Activated naive CD4-positive, alpha-beta T cell (primary cell): ENCODE measurements at places on chromosomes 2 and 18.

- no peak for DNase-seq
These were observed 207.0 kb downstream of the CYP26B1 start for GRCh38 chr2:71940695-71941094.

GRCh38 chr18:37499044-37499443 is 66.6 kb downstream of the CELF4 start:
- DNase-seq = no peak

GRCh38 chr2:76711490-76711889 is 810.7 kb downstream of the LRRTM4 start:
- no peak for DNase-seq

GRCh38 chr2:51297488-51297887 is 265.6 kb upstream of the NRXN1 start:
- no peak for DNase-seq

DNA sequence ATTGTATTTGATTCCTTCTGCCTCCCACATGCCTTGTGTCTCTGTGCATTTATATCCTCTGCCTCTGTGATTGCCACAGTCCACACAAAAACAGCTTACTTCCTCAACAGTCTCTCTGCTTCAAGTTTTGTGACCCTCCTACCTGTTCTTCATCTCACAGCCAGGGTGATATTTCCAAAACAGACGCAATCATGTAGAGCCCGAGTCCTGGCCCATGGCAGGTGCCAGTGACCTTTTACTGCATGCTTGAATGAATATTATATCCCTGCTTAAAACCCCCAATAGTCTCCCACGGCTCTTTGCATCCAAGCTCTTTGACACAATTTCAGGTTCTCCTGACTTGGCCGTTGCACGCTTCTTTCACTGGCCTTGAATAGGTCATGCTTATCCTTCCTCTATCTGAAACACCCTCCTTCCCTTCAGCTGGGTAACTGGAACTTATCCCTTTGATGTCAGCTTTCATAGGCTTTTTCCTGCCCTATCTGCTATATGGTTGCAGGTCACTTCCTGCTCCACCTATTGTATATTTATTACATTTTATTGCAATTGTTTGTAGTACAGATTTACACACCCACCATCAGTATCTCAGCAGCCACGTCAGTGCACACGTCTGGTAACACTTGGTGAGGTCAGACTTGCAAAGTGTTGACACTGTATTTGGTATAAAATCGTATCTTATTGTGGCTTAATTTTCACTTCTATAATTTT is 29.7 kb upstream of the IL1B start:
- DNase-seq = no peak

GRCh38 chr2:11433822-11434221 is 32.1 kb downstream of the E2F6 start:
- no peak for DNase-seq

DNA sequence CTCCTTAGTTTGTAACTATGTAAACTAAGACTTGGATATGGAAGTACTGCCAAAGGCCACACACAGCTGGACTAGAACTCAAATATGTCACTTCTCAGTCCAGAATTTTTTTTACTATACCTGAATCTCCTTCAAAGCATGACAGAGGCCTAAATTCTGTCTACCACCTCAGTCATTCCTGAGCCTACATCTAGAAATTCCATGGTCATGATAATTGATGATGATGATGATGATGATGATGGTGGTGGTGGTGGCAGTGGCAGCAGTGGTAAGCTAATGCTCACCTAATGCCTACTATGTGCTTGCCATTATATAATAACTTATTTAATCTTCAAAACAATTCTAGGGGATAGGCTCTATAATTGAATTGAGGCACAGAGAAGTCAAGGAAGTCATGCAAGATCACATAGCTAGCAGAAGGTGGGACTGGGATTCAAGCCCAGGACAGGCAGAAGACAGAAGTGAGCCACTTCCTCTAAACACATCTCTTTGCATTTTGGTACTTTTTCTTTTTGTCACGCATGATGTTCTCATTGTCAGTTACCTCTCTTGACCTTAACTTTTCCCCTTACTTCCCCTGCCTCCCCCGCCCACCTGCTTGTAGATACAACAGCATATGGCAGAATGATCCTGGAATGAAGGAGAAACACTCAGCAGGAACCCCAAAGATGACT is 539.3 kb downstream of the TNS1 start:
- DNase-seq = no peak

DNA sequence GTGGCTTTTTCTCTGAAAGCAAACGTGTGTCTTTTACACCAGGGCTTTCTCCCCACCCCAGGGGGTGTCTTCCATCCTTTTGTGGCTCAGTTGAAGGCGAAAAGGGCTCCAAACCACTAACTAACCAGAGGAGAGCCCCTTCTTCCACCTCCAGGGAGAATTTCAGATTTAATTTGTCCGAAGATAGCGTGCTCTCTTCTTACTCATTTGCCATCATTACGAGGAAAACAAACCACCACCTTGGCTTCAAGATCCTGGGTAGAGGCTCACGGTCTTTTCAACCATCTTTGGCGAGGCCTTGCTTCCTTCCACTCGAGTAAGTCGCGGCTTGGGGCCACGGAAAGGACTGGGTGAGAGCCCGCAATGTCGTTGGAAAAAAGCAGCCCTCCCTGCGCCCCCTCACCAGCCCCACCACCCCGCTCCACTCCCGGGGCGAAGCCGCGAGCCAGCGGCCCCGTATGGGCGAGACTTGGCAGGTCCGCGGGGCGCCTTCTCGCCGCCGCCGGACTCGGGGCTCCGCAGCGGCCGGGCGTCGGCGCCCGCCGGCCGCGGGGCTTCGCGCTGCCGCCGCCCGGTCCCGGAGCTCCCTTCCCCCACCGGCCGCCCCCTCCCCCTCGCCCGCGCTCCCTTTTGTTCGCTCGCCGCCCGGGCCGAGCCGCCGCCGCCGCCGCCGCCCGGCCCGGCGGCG is 1.7 kb upstream of the ZNF532 start:
- peak; percentile 18 for DNase-seq

GRCh38 chr2:235666213-235666781 is 172.5 kb downstream of the AGAP1 start:
- no peak for DNase-seq

GRCh38 chr2:69617744-69618143 is 25.8 kb downstream of the AAK1 start:
- no peak for DNase-seq

DNA sequence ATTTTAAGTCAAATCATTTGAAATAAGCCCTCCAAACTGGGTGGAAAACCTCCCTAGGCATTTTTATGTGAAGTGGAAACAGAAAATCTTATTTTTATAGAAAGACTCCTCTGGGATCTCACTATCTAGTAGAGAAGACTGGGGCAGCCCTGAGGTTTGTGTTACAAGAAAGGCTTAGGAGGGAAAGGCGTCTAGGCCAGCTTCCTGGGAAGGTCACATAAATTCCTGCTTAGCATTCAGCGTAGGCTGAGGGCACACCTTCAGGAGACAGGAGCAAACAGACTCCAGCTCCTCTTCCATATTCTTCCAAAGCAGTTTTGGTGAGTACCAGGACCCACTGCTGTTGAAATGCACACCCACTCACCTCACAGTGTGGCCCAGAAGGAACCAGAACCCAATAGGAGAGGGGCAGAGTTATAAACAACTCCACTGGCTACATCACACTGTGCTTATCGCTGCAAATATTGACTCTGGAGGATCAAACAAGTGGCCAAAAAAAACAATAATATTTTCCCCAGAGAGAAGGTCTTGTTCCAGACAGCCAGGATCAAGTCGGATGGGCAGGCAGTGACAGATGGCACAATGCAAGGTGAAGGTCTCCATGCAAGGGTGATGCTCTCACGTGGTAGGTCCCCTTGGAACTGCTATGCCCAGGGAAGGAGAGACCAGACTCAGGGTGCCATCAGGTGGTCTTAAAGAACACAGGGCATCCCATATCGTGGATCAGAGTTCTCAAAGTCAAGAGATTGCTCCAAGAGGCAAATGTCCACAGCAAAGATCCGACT is 17.7 kb upstream of the IGFBP2 start:
- no peak for DNase-seq

DNA sequence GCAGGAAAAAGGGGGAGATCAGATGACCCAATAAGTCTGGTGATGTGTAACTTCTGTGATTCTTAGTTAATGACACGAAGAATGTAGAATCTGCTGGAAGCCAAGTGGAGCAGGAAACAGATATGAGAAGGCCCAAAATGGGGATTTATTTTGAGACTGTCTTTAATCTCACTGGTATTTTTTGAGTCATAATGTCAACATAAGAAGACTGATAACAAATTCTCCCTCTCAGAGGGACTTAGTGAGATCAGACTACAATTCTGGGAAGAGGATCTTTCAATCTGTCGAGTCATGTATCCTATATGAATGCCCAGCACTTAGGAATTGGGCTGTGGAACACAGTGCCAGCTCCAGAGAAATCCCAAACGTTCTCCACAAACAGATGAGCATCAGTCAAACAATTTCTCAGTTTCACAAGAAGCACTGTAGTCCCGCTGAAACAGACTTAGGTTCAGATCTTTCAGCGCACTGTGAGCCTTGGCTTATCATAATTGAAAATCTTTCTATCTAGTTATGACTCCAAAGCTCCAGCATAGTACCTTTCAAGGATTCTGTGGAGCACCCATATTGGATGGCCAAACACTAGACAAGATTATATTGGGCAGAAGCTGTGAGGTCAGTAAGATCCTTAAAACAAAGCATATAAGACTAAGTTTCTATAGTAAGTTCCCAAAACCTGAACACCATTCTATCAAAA is 738.2 kb downstream of the LRP1B start:
- DNase-seq = no peak

- no peak for DNase-seq
These were observed 168.7 kb downstream of the DDX1 start for GRCh38 chr2:15760232-15760910.

DNA sequence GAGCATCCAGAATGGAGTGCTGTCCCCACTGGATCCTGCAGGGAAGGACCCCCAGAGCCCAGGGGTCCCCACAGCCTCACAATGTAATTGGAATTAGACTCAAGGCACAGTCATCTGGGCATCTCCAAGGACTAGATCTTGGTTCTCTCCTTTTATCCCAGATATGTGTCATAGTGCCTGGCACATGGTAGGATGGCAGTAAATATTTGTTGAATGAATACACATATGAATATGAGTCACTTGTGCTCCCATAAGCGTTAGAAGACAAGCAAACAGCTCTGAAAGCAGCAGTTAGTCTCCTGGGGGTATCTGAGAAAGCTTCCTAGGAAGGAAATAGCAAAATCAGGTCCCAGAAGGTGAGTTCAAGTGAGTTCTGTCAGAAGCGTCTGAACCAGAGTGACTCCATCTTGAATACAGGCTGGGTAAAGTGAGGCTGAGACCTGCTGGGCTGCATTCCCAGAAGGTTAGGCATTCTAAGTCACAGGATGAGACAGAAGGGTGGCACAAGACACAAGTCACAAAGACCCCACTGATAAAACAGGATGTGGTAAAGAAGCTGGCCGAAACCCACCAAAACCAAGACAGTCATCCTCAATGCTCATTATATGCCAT is 234.1 kb upstream of the ID2 start:
- no peak for DNase-seq

DNA sequence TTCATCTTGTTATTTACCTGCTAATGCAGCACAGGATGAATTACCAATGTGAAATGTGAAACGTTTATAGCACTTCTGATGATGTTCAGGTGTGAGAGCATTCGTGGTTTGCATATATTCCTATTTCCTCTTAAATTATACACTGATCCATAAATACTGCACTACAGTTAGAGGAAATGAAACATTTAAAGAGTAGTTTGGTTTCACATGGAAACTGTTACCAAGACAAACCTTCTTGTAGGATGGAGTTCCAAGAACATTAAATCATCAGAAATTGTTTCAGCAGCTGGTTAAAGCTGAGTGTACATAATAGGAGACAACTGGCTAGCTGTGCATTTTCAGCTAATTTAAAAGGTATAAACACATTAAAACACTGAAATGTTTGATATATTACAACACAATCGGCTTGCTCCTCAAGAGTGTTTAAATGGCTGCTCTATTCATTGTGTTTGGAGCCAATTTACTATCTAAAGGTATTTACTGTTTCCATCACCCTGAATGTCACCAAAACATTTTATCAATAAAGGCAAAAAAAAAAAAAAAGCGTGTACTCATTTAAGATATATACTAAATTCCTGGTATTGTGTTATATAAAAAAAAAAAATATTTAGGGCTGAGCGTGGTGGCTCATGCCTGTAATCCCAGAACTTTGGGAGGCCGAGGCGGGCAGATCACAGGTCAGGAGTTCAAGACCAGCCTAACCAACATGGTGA is 100.6 kb downstream of the DYM start:
- no peak for DNase-seq

DNA sequence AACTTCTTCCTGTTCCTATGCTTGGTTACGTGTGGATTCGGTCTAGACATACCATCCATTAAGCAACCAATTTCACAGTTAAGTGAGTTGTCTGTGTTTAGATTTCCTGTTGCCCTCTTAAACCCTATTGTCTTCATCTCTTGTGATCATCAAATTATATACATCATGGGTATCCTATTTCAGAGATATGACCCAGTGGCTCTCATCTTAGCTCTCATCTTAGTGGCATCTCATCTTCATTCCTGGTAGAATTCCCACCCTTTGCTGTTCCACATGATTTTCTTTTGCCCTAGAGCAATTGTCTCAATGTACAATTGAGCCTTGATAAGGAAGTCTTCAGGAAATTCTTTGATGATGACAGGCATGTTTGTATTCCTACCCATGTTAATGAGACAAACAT is 29.4 kb upstream of the FN1 start:
- DNase-seq = no peak

GRCh38 chr2:209525834-209526281 is 102.0 kb downstream of the MAP2 start:
- no peak for DNase-seq

GRCh38 chr2:43001055-43001378 is 208.6 kb upstream of the HAAO start:
- no peak for DNase-seq

GRCh38 chr2:75495862-75496261 is 64.9 kb downstream of the EVA1A start:
- no peak for DNase-seq
